ENCODE measurements at places on chromosomes 3 and 15.

GRCh38 chr3:176737480-176738110, 459.7 kb downstream of the TBL1XR1 start:
- peak; percentile 3 for DNase-seq

- no peak for DNase-seq
These were observed 14.4 kb upstream of the BTBD1 start for GRCh38 chr15:83081256-83082014.

DNA sequence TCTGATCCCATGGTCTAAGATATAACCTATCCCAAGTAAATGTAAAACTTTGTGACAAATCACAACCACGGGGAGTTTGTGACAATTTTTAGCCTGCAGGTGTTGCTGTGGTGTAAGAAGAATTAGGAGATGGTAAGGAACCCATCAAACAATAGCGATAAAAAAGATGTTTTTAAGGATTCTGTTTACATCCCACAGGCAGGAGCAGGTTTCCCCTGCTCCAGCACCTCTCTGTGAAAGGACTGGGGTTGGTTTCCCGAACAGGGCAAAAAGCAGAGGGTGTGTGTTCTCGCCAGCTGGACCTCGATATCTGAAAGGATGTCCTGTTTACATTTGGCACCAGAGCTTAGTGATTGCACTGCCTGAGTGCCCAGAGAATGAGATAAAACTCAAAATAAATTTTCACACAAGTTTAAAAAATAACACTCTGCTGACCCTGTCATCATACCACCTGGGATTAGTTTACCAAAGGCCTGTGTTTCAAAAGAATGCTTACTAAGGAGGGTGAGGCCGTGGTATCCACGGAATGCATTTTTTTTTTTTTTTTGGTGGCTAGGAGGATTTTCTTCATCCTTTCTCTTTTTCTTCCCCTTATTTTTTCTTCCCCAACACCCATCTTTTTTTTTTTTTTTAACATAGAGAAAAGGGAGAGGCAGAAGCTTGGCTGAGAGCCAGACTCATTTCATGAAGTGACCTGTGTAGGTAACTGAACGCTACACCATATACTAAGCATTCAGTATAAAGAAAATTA, 151.8 kb upstream of the DPH6 start:
- peak; percentile 59 for DNase-seq

DNA sequence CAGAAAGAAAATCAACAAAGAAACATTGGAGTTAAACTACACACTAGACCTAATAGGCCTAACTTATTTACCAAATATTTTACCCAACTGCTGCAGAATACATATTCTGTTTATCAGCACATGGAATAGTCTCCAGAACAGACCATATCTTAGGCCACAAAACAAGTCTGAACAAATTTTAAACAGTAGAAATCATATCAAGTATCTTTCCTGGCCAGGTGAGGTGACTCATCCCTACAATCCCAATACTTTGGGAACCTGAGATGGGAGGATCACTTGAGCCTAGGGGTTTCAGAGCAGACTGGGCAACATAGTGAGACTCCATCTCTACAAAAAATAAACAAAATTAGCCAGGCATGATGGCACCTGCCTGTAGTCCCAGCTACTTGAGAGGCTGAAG, 18.1 kb upstream of the KPNA4 start:
- DNase-seq, result no peak

GRCh38 chr15:39392469-39393047, 188.3 kb upstream of the THBS1 start:
- no peak for DNase-seq

Data from kidney (tissue), 22 donors.